ENCODE measurements at places on chromosomes 11 and 22. TPM values are rescaled to one million over a fixed set of nuclear protein-coding genes. Genes with fewer than 3 reads are reported as not detected.
A peak's percentile ranks its signal among the peaks of the same experiment; 100 is the strongest.

The OR56A1 gene
- total RNA-seq, result not detected

DNA sequence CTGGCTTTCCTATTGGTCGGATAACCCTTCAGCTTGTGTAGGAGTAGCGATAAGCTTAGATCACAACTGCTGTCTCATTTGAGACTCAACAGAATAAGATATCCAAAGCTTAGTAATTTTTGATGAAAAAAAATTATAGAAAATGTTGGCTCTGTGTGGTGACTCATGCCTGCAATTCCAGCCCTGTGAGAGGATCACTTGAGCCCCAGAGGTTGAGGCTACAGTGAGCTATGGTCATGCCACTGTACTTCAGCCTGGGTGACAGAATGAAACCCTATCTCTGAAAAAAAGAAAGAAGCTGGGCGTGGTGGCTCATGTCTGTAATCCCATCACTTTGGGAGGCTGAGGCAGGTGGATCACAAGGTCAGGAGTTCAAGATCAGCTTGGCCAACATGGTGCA lies 55.6 kb upstream of the RRM1 start:
- H3K4me1 ChIP-seq, result peaks cover 11% of the 10 kb centered on the region
- no peak overlapping the region for H3K4me3 ChIP-seq
- H3K27ac ChIP-seq, result no peak overlapping the region
- peaks cover 17% of the 10 kb centered on the region for H3K36me3 ChIP-seq
- DNase-seq, result no peak

GRCh38 chr11:2778630-2779498 lies 79.1 kb upstream of the KCNQ1OT1 start:
- peaks cover 10% of the 10 kb centered on the region for H3K4me1 ChIP-seq
- no peaks in the 10 kb centered on the region for H3K27me3 ChIP-seq
- DNase-seq, result peak; percentile 13

- DNase-seq, result no peak
- H3K4me1 ChIP-seq, result peaks cover 25% of the 10 kb centered on the region
- H3K4me3 ChIP-seq, result peak overlapping the region; percentile 59
- H3K27ac ChIP-seq, result peak overlapping the region; percentile 80
- H3K27me3 ChIP-seq, result no peaks in the 10 kb centered on the region
Observed at GRCh38 chr22:35330258-35330861, 30.7 kb downstream of the TOM1 start.

The LRFN4 gene
- 3.8 TPM for total RNA-seq

DNA sequence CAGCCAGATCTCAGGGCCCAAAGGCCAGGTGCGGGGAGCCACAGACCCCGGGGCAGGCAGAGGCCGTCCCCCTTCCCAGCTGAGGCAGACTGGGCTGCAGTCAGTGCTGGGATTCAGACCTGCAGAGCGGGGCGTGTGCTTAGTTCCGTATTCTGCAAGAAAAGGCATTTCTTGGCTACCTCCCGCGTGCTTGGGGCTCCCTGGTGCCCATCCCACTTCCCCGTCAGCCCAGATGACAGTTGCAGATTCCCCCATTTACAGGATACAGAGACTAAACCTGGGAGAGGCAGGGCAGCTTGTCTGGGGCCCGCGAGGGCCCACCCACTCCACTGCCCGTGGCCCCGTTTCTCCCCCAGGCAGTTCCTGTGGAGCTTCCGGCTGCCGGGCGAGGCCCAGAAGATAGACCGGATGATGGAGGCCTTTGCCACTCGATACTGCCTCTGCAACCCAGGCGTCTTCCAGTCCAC lies 18.3 kb downstream of the CYTH4 start:
- peaks cover 57% of the 10 kb centered on the region for H3K4me1 ChIP-seq
- no peak for DNase-seq
- peak overlapping the region; percentile 90 for H3K27ac ChIP-seq
- no peaks in the 10 kb centered on the region for H3K27me3 ChIP-seq
- H3K36me3 ChIP-seq, result peaks cover 76% of the 10 kb centered on the region
- H3K4me3 ChIP-seq, result peak overlapping the region; percentile 59

The PVALB gene
- not detected for total RNA-seq

- no peak overlapping the region for H3K4me3 ChIP-seq
- no peak for DNase-seq
- no peaks in the 10 kb centered on the region for H3K36me3 ChIP-seq
- H3K4me1 ChIP-seq, result no peaks in the 10 kb centered on the region
- H3K27me3 ChIP-seq, result no peaks in the 10 kb centered on the region
- no peak overlapping the region for H3K27ac ChIP-seq
Observed at GRCh38 chr11:16280256-16280682, 76.1 kb downstream of the SOX6 start.

GRCh38 chr11:110072930-110073329 lies 20.3 kb upstream of the ZC3H12C start:
- H3K4me3 ChIP-seq, result no peak overlapping the region
- H3K27me3 ChIP-seq, result peaks cover 32% of the 10 kb centered on the region
- no peaks in the 10 kb centered on the region for H3K4me1 ChIP-seq
- no peak overlapping the region for H3K27ac ChIP-seq
- no peaks in the 10 kb centered on the region for H3K36me3 ChIP-seq

GRCh38 chr22:24427500-24428164 lies at the start of gene ADORA2A:
Gene ADORA2A, plus strand, starts transcription at chr22:24427599. Its CDS starts 5,806 bp downstream, at chr22:24433405.
- peak within 1 kb of the TSS; percentile 89 for H3K27ac ChIP-seq
- H3K36me3 ChIP-seq, result peaks cover 6% of the 10 kb centered on the region
- DNase-seq, result peak; percentile 80
- H3K4me1 ChIP-seq, result peaks cover 79% of the 10 kb centered on the region

- no peak for DNase-seq
- no peaks in the 10 kb centered on the region for H3K36me3 ChIP-seq
- H3K27me3 ChIP-seq, result no peaks in the 10 kb centered on the region
- no peak overlapping the region for H3K4me3 ChIP-seq
Observed at GRCh38 chr11:86183694-86184093, 60.9 kb upstream of the EED start.

DNA sequence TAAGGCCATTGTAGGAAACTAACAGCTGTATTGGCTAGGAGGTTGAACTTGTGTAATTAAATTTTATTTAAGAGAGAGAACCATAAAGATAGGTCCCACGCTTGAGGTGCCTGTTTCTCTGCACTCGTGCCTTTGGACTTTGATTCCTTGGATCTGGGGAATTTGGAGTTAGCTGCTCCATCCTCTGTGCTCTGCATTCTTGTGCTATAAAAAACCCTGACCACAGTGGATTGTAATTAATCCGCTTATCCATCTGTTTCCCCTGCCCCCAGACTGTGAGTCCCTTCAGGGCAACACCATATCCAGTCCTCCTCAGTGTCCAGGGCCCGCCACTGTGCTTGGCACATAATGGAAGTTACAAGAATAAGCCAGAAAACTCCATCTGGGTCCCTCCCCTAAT lies 169.8 kb downstream of the SPON1 start:
- no peaks in the 10 kb centered on the region for H3K27me3 ChIP-seq
- no peaks in the 10 kb centered on the region for H3K4me1 ChIP-seq
- no peak for DNase-seq
- H3K36me3 ChIP-seq, result no peaks in the 10 kb centered on the region
- no peak overlapping the region for H3K4me3 ChIP-seq
- H3K27ac ChIP-seq, result no peak overlapping the region

DNA sequence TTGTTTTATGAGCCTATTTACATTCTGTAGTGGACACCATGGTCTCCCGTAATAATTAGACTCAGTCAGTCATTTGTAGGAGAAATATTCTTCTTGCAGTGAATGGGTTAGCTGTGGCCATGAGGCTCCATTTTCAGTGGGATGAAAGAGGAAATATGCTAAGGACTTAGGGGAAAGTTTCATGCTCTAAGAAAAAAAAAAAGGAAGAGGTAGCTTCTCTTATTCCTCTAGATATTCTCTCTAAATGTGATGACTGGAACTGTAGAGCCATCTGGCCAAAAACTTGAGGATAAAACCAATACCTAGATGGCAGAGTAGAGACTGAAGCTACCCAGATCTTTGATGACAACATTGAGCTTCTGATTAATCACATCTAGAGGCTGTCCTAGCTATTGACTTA lies 75.8 kb upstream of the SESN3 start:
- peak overlapping the region; percentile 72 for H3K27ac ChIP-seq
- H3K4me1 ChIP-seq, result peaks cover 31% of the 10 kb centered on the region
- H3K27me3 ChIP-seq, result no peaks in the 10 kb centered on the region
- no peak for DNase-seq

The ARFGAP2 gene
- total RNA-seq, result 145 TPM
